B cell (primary cell): ENCODE measurements at places on chromosomes 2 and 18. TPM values are rescaled to one million over a fixed set of nuclear protein-coding genes. Genes with fewer than 3 reads are reported as not detected.

DNA sequence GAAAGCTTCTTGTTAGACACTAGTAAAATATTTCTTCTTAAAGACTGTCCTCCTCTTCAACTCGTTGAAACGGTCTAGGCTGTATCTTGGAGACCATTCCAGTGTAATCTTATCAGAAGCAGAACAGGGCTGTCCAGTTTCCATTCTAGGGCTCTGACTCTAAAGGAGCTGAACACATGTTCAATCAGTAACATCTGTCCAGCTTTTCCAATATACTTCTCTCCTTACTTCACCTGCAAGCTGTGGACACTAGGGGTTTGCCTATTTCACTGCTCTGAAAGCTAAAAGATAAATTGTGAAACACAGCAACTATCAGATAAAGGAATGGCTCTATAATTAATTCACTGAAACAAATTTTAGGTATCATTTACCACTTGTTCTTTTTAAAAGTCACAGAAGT, 73.8 kb downstream of the ZNF385B start:
- no peak for DNase-seq

Gene WDPCP
- total RNA-seq = 22.8 and 31.4 TPM in 2 replicates

Gene UGT1A9
- total RNA-seq = not detected in 2 replicates

Gene SPDYA
- total RNA-seq = 2.8 and 3.5 TPM in 2 replicates

DNA sequence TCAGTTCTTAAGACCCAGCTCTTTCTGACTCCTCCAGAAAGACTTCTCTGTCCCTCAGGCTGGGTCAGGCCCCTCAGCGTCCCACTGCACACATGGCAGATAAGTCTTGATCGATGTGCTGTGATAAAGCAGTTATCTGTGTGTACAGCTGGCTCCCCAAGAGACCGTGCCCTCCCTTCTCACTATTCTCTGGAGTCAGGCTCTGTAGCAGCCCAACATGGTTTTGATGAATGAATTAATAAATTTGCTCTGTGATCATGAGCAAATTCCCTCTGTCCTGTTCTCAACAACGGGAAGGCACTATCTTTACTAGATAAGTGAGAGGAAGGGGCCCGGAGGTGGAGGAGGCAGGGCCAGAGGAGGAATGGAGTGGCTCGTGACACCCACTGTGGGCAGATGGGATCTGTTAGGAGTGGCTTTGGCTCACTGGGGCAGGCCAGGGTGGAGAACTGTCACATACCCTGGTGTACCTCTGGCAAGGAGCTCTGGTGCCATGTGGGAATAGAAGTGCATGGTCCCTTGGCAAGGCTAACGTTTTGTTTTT, 48.3 kb downstream of the ZFP36L2 start:
- no peak for DNase-seq

DNA sequence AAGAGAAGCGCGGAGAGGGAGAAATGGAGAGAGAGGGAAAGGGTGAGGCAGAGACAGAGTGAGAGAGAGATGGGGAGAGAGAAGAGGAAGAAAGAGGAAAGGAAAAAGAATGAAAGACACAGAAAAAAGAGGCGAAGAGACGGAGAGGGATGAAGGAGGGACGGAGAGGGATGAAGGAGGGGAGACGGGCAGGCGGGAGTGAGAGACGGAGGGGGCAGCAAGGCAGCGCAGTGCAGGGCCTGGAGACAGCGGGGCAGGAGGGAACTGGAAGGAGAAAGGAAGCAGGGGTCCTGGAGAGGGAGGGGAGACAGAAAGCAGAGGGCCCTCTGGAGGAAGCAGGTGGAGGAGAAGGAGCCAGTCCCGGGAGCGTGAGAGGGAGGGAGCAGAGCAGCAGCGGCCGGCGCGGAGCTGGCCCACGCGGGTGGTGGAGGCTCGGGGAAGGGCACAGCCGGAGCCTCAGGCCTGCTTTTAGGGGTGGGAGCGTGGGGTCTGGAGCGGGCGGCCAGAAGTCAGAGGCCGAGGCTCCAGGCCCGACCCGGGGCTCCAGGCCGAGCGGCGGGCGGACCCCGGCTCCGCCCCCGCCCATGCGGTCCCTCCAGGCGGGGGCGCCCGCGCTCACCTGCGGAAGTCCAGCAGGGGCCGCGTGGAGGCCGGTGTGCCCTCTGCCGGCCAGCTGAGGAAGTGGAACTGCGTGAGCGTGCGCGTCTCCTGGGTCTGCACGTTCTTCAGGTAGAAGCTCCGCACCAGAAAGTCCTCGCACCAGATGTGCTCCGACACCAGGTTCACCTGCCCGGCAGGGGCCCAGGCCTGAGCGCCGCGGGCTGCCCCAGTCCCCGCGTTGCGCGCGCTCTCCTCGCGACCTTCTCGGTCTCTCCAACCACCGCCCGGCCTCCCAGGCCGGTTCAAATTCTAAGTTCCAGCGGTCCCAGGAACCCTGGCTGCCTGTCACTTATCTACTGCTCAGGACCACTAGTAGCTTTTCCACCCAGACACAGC, 14.5 kb downstream of the PTPRN start:
- DNase-seq = peak; percentile 95

DNA sequence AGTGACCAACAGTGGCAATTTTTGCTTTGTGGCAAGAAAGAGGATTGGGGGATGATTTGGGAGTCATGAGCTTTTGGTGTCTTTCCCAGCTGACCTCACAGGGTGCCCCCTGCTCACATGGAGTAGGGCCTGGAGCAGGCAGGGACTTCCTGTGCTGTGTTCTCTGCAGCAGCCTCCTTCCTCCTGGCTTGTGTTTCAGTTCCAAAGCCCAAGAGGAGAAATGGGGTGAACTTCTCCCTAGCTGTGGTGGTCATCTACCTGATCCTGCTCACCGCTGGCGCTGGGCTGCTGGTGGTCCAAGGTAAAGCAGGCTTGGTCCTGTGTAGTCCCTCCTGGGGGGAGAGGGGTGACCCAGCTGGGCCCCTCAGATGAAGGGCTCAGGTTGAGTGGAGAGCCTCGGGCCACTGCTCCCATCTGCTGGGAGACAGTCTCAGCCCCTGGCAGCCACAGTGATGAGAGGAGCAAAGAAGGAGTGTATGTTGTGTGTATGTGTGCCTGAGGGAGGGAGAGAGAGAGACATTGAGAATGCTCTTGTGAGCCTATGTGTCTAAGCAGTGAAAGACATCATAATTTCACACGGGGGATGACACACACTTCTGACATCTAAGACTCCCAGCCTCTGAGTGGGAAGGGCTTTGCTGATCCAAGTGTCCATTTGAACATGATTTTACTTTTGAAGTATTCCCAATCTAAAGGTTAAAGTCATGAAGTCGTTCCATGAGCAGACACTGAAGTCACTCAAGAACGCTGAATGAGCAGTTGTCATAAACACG, 27.2 kb downstream of the MARCO start:
- DNase-seq = no peak

GRCh38 chr18:55078303-55078932, 119.2 kb upstream of the CCDC68 start:
- no peak for DNase-seq

GRCh38 chr2:118290411-118291250, 202.4 kb downstream of the INSIG2 start:
- DNase-seq = no peak
